ENCODE measurements at places on chromosomes 7 and 10. TPM values are rescaled to one million over a fixed set of nuclear protein-coding genes. Genes with fewer than 3 reads are reported as not detected.
A peak's percentile ranks its signal among the peaks of the same experiment; 100 is the strongest.

DNA sequence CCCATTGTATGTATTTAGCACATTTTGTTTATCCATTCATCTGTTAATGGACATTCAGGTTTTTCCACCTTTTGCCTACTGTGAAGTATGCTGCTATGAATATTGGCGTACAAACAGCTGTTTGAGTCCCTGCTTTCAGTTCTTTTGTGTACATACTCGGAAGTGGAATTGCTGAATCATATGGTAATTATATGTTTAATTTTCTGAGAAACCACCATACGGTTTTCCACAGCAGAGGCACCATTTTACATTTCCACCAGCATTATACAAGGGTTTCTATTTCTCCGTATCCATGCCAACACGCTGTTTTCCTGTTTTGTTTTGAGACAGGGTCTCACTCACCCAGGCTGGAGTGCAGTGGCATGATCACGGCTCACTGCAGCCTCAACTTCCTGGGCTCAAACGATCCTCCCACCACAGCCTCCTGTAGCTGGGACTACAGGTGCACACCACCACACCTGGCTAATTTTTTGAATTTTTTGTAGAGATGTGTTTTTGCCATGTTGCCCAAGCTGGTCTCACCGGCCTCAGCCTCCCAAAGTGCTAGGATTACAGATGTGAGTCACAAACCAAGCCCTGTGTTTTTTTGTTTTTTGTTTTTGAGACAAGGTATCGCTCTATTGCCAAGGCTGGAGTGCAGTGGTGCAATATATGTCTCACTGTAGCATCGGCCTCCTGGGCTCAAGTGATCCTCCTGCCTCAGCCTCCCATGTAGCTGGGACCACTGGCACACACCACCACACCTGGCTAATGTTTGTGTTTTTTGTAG, 22.1 kb upstream of the FBXW4 start:
- peak overlapping the region; percentile 55 for H3K27ac ChIP-seq
- DNase-seq: peak; percentile 15
- no peaks in the 10 kb centered on the region for H3K36me3 ChIP-seq
- peaks cover 7% of the 10 kb centered on the region for H3K4me1 ChIP-seq

- no peak for DNase-seq
- H3K36me3 ChIP-seq: peaks cover 2% of the 10 kb centered on the region
- no peak overlapping the region for H3K4me3 ChIP-seq
- no peaks in the 10 kb centered on the region for H3K4me1 ChIP-seq
- no peaks in the 10 kb centered on the region for H3K27me3 ChIP-seq
Observed at GRCh38 chr10:130226012-130226411, 89.8 kb downstream of the GLRX3 start.

DNA sequence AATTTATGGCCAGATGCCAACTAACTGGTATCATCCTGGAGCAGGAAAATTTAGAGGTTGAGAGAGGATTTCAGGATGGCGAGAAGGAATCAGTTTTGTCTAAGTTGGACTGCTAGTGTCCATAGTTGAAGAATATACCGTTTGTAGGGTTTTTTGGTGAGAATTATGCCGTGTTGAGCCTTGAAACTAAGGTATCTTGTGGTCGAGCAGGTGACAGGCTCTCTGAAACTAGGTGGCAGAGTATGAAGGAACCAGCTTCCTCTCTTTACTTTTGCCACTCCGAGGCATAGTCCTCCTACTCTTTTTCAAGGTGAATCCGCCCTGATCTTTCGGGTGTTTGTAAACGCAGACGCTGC, 9.7 kb downstream of the MDFIC start:
- H3K4me1 ChIP-seq: peaks cover 55% of the 10 kb centered on the region
- peaks cover 15% of the 10 kb centered on the region for H3K36me3 ChIP-seq
- peak; percentile 68 for DNase-seq
- no peak overlapping the region for H3K27ac ChIP-seq
- H3K4me3 ChIP-seq: no peak overlapping the region
- H3K27me3 ChIP-seq: no peaks in the 10 kb centered on the region

DNA sequence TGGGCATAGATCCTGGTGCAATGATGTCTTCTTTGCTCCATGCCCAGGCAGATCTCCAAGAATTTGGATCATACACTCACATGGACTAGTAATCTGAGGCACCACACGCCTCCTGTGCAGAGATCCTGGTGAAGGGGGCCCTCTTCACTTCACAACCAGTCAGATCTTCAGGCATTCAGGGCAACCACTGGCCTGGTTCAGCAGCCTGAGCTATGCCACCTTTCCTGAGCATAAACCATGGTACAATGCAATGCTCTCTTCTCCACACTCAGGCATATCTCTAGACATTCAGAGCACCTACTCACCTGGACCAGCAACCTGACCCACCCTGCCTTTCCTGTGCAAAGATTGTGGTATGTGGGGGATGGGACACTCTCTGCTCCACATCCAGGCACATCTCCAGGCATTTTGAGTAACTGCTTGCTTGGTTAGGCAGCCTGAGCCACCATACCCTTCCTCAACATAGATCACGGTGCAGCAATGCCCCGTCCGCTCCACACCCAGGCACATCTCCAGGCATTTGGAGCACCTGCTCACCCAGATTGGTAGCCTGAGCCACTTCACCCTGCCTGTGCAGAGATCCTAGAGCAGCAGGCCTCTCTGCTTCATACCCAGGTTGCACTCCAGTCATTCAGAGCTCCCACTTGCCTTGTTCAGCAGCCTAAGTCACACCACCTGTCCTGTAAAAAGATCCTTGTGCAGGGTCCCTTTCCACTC, 532.2 kb upstream of the STEAP1 start:
- H3K36me3 ChIP-seq: no peaks in the 10 kb centered on the region
- no peak for DNase-seq
- no peak overlapping the region for H3K27ac ChIP-seq
- H3K27me3 ChIP-seq: no peaks in the 10 kb centered on the region
- H3K4me1 ChIP-seq: peaks cover 23% of the 10 kb centered on the region
- no peak overlapping the region for H3K4me3 ChIP-seq

Gene MCM7
- 476 TPM for total RNA-seq

GRCh38 chr10:53754596-53755250, 982.1 kb upstream of the MBL2 start:
- no peak overlapping the region for H3K27ac ChIP-seq
- H3K27me3 ChIP-seq: no peaks in the 10 kb centered on the region
- DNase-seq: no peak
- H3K36me3 ChIP-seq: no peaks in the 10 kb centered on the region
- no peak overlapping the region for H3K4me3 ChIP-seq
